SK-MEL-5 (cell line): ENCODE measurements at places on chromosomes 13 and 19. TPM values are rescaled to one million over a fixed set of nuclear protein-coding genes. Genes with fewer than 3 reads are reported as not detected.

DNA sequence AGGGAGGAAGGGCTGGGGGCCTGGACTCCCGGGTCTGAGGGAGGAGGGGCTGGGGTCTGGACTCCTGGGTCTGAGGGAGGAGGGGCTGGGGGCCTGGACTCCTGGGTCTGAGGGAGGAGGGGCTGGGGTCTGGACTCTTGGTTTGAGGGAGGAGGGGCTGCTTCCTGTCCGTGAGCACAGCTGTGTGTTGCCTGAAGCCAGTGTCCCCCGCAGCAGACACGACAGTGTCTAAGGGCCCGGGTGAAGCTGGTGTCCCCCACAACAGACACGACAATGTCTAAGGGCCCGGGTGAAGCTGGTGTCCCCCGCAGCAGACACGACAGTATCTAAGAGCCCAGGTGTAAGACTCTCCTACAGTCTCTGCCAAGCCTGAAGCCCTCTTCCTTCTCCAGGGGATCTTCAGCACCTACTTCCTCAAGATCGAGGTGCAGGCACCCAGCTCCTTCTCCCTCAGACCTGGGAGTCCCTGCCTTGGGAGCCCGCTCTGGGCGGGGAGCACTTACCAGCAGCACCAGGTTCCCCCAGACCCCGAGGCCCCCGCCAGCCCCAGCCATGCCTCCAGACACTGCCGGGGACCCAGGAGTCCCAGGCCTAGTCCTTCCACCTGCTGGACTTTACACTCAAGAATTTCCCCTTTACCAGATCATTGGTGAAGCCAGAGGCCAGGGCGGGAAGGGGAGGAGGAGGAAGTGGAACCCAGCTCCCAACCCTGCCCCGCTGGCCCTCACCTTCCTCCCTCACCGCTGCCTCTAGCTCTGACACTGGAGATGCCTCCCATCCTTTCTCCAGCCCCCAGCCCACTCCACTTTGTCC lies at the start of gene PTPRH:
TSS of gene PTPRH (minus strand) at position 622 of the 813 bp plus-strand sequence. CDS start at position 554, 68 bp downstream.
- DNase-seq, result no peak

- DNase-seq, result no peak
Observed at GRCh38 chr13:25503856-25504255, 132.1 kb downstream of the ATP8A2 start.

GRCh38 chr19:16970821-16971220 lies 55.8 kb downstream of the CPAMD8 start:
- DNase-seq, result no peak

DNA sequence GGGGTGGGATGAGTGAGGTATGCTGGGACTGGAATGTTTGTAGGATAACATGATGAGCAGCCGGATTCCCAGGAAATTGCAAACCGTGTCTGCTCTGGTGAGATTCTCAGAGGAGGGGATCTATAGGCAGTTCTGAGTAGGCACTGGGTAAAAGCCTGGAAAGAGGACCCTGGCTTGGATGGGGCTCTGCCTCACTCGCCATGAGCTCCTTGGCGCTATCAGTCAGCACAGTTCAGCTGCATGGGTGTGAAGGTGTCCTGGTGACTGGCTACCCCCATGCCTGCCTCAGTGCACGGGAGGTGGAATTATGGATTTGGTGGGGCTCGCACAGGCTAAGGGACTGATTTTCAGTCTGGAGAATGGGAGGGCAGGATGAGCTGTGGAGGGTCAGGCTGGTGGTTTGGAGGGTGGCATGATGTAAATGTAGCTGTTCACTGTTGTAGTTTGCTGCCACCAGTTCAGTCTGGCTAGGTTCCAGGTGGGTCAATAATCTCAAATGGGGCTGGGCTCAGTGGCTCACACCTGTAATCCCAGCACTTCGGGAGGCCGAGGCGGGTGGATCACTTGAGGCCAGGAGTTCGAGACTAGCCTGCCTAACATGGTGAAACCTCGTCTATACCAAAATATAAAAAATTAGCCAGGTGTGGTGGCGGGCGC lies 9.2 kb upstream of the ZNF627 start:
- DNase-seq, result no peak

DNA sequence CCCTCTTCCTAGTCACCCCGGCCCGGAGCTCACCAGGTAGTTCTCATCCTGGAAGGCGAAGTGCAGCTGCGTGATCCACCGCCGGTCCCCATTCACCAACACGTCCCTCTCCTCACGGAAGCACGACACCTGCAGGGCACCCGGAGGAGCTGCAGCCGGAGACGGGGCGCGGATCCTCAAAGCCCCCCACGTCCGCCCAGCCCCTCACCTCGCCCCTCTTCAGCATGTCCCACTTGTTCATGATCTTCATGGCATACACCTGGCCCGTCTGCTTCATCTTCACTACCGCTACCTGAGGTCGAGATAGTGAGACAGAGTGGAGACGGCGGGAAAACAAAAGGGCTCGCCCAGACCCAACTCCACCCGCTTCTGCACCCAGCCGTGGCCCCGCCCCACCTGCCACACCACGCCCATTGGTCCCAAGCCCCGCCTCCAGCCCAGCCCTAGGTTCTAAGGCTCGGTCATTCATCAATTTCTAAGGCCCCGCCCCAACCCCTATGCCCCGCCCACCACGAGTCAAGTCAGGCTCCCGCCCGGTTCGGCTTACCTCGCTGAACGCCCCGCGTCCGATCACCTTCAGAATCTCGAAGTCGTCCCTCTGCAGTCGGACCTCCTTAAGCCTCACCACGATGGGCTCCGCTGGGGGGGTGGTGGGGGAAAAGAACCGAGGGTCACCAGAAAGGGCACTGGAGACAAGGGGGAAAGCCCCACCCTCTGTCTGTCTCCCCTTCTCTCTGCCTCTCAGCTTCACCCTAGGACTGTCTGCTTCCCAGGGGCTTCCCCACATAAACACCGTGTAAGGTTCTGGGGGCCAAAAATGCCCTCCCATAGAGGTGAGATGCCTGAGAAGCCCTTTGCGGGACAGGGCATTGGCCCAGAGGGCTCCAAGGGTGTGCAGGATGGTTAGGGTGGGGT lies 2.8 kb downstream of the DMPK start:
- DNase-seq, result peak; percentile 85

BCL2L12 gene
- 3.1 and 5.3 TPM in 2 replicates for total RNA-seq

- no peak for DNase-seq
Observed at GRCh38 chr13:75521956-75522355, 15.7 kb downstream of the COMMD6 start.
